ENCODE measurements at places on chromosomes 2 and 18. TPM values are rescaled to one million over a fixed set of nuclear protein-coding genes. Genes with fewer than 3 reads are reported as not detected.

The IL1F10 gene
- not detected for total RNA-seq

The AKAIN1 gene
- total RNA-seq: not detected

The KCNIP3 gene
- total RNA-seq: 0.83 TPM

The EFR3B gene
- total RNA-seq: 0.90 TPM

The TRIM43 gene
- total RNA-seq: not detected

The ZNF385B gene
- total RNA-seq: not detected

The RBKS gene
- total RNA-seq: 1.1 TPM

The CENPO gene
- total RNA-seq: 24.2 TPM

DNA sequence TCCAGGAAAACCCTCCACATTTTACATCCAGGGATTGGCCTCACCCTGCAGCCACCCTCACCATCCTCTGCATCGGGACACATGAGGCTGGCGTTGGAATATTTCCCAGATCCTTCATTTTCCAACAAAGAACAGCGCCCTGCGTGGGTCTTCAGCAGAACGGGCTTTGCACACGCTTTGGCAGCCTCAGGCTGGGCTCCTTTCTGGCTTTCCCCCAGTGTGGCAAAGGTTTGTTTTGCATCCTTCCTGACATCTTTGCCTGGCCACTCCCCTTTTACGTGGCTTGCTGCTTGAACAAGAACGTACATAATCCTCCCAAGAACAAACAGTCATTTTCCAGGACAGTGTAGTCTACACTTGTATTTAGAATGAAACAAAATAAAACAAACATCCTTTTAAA is 25.6 kb upstream of the GREB1 start:
- no peak for DNase-seq

DNA sequence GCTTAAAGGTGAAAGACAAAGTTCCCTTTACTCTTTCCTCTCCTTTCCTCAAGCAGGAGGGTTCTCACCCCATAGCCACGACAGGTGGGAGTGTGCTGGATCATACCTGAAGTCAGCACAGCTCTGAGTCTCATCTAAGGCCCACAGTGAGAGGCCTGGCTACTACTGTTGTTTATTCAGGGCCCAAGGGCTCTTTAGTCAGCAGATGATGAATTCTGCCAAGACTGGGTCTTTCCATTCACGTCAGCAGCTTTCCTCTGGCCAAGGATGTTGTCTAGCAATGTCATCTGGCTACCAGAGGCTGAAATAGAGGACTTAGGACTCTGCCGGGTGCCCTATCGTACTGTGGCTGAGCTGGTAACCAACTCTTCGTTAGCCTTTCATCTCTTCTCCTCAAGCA is 308.4 kb upstream of the THUMPD2 start:
- peak; percentile 32 for DNase-seq

- peak; percentile 20 for DNase-seq
Observed at GRCh38 chr2:17538022-17538843, 2.3 kb upstream of the VSNL1 start.

DNA sequence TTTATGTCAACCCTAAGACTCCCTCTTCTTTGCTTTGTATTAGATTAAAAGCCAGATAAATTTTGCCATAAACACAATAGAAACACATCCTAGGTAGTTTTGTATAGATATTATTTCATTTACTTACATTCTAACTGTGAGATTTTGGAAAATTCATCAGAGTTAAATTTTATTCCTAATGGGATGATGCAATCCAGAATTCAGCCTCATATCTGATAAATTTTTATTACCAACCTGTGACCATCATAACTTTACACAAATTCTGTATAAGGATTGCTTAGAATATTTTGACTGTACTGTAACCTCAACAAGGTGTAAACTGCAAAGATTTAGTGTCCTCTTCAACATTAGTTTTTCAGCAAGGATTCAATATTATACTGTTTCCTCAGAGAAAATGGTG is 4.4 kb downstream of the SLC5A7 start:
- no peak for DNase-seq

- DNase-seq: no peak
Observed at GRCh38 chr2:70854411-70854810, 18.8 kb upstream of the CD207 start.

- peak; percentile 35 for DNase-seq
Observed at GRCh38 chr2:224884188-224884587, 158.1 kb downstream of the DOCK10 start.

Measured in IMR-90 (cell line).